Stimulated activated CD4-positive, alpha-beta T cell treated with anti-CD3 and anti-CD28 coated beads, Interleukin-1b, Interleukin-23, amount 100 ng/mL, for 24 hours (primary cell): ENCODE measurements at places on chromosomes 7 and 10.

- DNase-seq, result no peak
Observed at GRCh38 chr7:30436518-30436917, 42.1 kb downstream of the NOD1 start.

DNA sequence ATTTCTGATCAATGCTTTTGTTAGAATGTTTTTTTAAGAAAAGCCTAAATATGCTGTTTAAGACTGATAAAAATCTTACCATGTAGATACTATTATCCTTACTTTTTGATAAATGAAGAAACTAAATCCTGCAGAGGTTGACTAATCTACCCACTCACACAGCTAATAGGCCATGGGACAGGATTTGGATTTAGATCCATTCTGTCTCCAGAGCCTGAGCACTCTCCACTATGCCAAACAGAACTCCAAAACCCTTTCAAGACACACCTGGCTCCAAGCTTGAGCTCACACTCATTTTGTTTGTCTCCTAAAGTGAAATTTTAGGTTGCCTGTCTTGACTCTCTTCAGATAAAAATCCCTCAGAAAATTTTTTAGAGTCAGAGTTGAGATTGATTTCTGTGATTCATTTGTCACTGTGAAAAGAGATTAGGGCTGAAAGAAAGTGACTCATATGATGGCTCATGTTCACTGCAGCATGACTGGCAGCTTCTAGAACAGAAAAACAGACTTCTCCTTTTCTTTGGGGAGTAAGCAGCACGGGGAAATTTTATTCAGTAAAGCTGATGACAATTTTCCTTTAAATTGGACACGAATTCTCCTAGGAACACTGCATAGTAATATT, 132.3 kb upstream of the POT1 start:
- no peak for DNase-seq

- DNase-seq, result no peak
Observed at GRCh38 chr7:30143748-30144251, 9.0 kb downstream of the MTURN start.

DNA sequence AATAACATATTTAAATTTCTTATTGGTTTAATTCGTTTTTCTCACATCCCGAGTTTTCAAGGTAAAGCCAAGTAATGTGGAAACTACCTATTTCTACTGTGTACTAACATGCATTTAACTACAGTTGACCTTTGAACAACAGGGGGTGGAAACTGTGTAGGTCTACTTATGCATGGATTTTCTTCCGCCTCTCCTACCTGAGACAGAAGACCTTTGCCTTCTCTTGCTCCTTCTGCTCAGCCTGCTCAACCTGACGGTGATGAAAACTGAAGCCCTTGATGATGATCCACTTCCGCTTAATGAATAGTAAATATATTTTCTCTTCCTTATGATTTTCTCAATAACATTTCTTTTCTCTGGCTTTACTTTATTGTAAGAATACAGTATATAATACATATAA, 18.5 kb downstream of the MEOX2 start:
- DNase-seq, result no peak

- no peak for DNase-seq
Observed at GRCh38 chr10:13703997-13704536, 117.3 kb downstream of the PRPF18 start.

DNA sequence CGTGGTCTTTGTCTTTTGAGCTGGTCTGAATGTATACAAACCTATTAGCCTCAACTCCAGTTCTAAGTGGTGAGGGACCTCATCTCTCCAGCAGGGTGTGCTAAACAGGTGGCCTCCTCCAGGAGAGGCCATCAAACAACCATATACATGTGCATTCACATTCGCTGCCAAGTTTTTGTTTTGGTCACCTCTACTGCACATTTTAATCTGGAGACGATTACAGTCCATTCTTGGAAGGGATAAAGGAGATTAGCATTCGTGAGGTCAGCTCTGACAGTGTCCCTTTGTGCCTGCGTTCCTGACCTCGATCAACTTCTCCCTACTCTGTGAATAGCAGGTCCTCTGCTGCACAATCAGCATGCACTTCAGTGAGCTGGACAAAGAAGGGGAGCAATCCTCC, 60.8 kb downstream of the RHOBTB1 start:
- DNase-seq, result no peak

GRCh38 chr7:153454306-153454705, 597.9 kb upstream of the DPP6 start:
- DNase-seq, result no peak

- DNase-seq, result no peak
Observed at GRCh38 chr7:22931011-22931410, 82.9 kb downstream of the HYCC1 start.

GRCh38 chr7:69162931-69163670, 435.2 kb upstream of the AUTS2 start:
- no peak for DNase-seq

GRCh38 chr10:96609510-96609909, 22.7 kb upstream of the TM9SF3 start:
- DNase-seq, result no peak

GRCh38 chr7:45684910-45685618, 110.9 kb downstream of the ADCY1 start:
- no peak for DNase-seq

DNA sequence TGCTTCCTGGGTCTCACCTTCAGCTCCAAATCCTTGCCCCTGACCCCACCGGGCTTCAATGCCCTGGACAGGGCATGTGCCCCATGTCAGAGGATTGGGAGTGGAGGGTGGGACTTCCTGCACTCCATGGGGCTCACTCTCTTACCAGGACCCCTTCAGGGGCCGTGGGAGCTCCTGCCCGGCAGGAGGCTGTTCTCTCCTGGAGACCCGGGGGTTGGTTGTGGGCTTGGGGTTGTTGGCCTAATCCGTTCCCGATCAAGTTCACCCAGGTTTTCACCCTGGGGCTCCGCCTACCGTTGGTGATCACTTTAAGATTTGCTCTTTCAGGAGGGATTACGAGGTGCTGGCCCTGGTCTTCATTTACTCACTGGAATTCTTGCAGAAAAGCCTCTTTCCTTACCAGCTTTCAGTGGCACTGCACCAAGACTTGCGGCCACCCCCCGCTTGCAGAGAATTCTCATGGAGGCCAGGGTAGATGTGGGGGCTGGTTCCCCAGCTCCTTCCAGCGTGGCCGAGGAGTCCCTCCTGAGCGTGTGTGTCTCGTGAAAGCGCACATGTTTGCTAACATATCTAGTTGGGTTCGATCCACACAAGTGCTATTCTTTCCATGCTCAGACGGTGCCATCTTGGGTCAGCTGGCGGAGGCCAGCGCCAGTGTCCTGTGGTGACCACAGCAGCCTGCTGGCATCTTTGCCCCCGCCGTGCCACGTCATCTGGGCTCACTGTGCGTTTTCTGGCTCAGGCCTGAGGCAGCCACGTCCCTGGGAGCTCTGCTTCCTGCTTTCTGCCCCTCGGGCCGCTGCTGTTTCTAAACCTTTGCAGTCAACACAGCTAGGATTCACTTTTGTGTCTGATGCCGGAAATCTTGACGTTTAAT, 15.6 kb downstream of the PWWP2B start:
- no peak for DNase-seq

DNA sequence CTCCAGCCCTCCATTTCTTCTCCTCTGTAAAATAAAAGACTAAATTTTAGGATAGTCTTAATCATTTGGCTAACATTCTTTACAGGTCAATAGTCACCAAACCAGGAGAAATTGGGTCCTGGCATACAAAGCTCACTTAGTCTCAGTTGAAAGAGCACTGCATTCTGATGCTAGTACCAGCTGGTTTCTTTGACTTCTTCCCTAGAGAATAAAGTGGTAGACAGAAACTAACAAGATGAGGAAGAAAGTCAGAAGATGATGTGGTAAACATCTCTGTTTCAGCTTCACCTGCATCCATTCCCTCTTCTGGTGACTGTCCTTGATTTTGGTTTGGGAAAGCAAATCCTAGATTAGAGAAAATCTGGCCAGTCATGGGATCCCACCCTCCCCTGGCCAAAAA, 37.2 kb downstream of the NKX2-3 start:
- DNase-seq, result no peak

- DNase-seq, result no peak
Observed at GRCh38 chr10:50375051-50375452, 123.7 kb upstream of the ASAH2 start.

- no peak for DNase-seq
Observed at GRCh38 chr7:2944739-2945138, 98.9 kb downstream of the CARD11 start.

DNA sequence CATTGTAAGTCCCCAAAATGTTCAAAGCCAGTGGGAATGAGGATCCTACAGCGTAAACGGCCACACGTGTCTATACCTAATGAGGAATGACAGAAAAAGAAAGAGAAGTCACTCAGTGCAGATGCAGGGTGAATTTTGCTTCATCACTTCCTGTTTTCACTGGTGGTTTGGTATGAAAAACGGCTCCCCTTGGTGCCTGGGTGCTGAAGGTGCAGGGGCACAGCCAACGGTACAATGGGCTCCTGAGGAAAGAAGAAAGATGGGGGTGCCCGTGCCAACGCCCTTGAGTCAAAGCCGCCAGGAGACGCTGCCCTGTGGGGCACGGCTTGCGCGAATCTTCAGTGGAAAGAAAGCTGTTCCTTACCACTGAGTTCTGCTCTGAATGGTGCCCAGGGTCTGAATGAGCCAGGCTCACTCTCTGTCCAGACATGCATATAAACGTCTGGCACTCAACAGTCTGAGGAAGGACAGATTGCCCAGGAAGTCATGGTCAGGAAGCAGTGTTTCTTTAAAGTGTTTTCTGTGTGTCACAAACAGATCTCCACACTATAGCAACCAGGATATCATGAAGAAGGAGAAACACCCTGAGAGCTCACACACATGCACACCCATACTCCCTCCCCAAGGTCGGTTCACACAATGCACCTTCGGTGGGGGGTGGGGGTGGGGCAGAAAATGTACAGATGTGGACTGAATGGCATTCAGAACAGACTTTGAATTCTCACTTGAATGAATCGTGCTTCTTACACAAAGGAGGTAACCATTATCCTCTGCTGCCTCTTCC, 105.8 kb downstream of the ELMO1 start:
- DNase-seq, result peak; percentile 41

DNA sequence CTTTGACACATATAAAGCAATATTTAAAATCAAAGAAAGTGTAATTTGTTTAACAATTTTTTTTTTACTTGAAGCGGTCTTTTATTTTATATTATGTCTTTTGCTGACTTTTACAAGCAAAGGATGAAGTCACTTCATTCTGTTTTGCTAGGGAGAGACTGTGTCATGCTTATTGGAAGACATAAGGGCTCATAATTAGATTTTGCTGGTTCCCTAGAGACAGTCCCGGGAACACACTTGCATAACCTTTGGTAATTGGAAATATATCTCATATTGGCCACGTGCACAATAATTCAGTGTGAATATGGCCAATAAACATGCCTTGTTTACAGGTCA, 448 bp upstream of the NET1 start:
- DNase-seq, result no peak

- DNase-seq, result no peak
Observed at GRCh38 chr10:33335551-33335800, 1.0 kb upstream of the NRP1 start.

- DNase-seq, result no peak
Observed at GRCh38 chr10:82558014-82558607, 683.1 kb downstream of the NRG3 start.

- no peak for DNase-seq
Observed at GRCh38 chr10:50385624-50386023, 134.3 kb upstream of the ASAH2 start.

GRCh38 chr7:1225441-1226185, 7.1 kb upstream of the UNCX start:
- peak; percentile 48 for DNase-seq

GRCh38 chr10:103712898-103713498, 142.4 kb downstream of the SH3PXD2A start:
- DNase-seq, result peak; percentile 72

GRCh38 chr10:71860243-71861029, 9.4 kb upstream of the PSAP start:
- DNase-seq, result no peak

- DNase-seq, result no peak
Observed at GRCh38 chr10:49300140-49300974, 1.4 kb downstream of the C10orf71 start.

DNA sequence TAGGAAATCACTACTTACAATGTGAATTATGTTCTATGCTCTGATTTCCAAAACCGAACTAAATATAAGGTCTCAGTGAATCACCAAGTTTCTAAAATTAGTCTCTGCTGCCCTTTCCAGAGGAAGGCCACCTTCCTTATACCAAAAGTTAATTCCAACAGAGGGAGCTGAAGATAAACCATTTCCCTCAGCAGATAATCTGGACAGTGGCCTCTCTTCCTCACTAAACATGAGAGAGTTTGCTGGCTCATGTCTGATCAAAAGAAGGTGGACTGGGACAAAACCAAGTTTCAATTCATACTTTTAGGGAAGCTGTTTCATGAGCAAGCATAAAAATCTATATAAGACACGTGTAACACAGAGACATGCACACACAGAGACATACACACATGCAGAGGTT, 6.4 kb downstream of the FEZF1 start:
- no peak for DNase-seq

DNA sequence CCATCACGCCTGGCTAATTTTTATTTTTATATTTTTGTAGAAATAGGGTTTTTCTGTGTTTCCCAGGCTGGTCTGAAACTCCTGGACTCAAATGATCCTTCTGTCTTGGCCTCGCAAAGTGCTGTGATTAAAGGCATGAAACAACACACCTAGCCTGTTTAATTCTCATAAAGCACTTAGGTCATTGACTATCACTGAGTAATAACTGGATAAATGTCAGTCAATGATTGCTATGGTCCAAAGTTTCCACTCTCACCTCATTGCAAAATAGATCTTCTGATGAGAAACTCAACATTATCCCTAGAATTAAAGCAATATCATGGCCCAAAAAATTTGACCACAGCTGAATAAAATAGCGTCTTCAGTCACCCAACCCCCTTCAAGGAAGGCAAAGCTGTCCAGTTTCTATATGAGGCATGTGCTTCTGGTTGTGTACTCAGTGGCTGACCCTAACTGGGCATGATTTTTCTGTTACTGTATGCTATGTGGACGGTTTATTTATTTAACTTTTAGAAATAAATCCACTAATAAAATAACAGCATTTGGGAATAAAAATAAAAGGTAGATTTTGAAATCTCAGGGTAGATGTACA, 86.5 kb upstream of the LRRN3 start:
- DNase-seq, result no peak

- no peak for DNase-seq
Observed at GRCh38 chr7:133573554-133574265, 320.8 kb downstream of the EXOC4 start.

GRCh38 chr10:75825235-75825634, 393.8 kb downstream of the LRMDA start:
- no peak for DNase-seq

DNA sequence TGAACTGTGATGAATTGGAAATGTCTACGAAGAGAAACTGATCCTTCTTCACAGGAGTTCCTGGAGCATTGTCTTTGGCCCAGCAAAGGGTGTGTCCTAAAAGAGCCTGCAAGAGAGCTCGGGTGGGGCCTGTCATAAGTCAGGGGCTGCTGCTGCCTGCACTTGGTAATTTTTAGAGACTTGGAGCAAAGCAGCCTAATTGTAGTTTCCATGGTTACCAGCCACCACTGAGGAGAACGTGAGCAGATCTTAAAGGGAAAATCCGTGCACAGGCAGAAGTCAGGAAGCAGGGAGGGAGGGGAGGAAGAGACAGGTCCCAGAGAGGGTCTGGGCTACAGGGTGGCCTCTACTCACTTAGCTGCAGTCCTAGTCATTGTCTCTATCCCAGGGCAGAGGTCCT, 463.6 kb downstream of the PLXNA4 start:
- no peak for DNase-seq

- DNase-seq, result no peak
Observed at GRCh38 chr7:124074007-124074406, 41.1 kb upstream of the TMEM229A start.
